Ecto neural progenitor cell (in vitro differentiated cells): ENCODE measurements at places on chromosomes 2 and 18.

DNA sequence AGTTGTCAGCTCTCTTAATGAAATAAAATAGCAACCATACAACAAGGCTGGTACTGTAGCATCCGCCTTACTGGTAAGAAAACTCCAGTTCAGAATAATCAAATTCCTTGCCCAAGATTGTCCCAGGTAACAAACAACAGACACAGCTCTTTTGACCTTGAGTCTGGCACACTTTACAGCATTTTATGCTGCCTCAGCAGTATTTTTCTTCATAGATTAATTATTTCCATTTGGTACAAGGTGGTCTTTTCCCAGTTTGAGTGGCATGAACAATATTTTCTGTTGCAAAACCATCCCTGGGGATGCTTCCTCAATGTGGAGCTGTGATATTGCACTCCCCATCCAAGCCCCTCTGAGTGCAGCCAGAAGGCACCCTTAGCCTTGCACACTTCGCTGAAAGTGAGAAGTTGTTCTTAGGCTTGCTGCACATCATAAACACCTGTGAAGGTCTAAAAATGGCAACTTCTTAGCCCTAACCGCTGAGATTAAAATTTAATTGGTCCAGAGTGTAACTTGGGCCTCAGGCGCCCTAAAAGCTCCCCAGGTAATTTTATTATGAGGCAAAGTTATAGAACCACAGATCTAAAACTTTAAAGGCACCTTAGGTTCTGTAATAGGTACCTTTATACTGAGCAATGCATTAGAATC lies 523.3 kb downstream of the CMPK2 start:
- no peak for DNase-seq

DNA sequence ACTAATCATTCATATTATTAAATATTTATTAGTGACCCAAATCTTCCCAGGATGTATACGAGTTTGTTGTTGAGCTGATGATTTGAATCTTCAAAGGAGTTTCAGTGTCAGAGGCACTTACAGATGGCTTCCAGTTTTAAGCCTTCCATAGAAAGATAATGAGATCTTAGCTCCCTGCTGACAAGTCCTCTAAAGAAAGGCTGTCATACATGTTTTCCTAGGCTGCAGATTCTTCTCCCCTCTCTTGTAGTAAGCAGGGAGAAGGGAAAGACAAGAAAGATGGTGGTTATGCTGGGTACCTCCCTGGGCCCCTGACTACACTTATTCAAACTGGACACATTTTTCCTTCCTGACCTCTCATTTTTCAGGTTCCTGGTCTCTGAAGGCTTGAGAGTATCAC lies 8.1 kb upstream of the GAREM1 start:
- DNase-seq = no peak

GRCh38 chr2:1791006-1791605 lies 46.8 kb upstream of the PXDN start:
- no peak for DNase-seq

DNA sequence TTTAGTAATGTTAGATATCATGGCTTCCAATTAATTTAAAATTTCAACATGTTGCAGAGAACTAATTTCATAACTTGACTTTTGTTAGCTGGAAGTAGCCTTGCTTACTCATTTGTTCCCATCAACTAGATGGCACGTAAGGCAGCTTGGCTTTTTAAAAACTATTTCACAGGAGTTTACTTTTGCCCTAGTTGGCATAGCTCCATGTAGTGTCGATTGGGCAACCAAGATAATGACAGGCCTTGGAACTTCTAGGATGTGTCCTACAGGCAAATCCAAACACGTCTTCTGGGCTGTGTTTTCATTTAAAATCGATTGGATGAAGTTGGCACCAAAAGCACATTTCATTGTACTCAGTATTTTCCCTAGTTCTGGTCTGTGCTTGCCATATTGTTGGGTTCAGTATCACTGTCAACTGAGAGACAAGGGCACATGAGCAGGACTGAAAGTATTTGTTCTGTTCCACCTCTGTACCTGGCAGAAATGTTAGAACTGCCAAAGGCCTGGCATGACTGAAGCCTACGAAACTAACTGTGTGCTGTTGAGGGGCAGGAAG lies 29.4 kb downstream of the HADHB start:
- no peak for DNase-seq

GRCh38 chr2:134410831-134411231 lies 157.0 kb downstream of the MGAT5 start:
- no peak for DNase-seq

- DNase-seq = peak; percentile 35
Measured at GRCh38 chr2:70472221-70472890, 81.3 kb downstream of the TGFA start.

DNA sequence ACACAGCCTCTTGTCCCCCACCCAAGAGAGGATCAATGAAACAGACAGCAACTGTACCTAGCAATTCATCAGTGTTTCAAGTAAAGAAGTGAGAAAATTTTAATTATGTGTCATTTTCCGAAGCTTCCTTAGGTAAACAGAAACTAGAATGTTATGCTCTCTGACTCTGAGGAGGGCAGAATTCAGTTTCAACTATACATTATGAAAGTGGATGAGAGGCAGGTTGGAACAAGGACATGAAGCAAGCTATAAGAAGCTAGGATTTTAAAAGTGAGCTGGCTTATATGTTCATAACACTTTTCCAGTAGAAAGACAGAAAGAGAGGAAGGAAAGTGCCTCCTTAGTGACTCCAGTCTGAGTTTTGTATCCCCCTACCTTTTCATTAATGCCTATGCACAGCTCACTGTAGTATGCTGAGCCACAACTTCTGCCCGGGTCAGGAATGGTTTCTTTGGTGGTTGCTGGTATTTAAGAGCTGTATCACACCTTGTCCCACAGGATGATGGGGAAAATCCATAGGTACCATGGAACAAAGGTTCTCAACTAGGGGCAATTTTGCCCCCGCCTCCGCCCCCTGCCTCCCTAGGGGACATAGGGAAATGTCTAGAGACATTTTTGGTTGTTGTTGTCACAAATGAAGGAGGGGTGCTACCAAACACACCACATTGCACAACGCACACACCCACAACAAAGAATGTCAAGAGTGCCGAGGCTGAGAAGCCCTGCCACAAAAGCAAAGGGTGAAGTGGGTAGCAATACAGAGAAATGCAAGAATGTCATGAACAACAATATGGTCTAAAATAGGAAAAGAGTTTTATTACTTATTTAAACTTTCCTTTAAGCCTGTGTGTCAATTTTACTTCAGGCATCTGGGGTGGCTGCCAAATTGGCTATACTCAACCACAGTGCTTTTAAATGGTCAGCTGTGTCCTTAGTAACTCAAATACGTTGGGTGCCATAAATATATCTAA lies 161.0 kb upstream of the ZFP36L2 start:
- no peak for DNase-seq

- DNase-seq = peak; percentile 17
Measured at GRCh38 chr2:128628996-128629395, 310.3 kb upstream of the HS6ST1 start.

- no peak for DNase-seq
Measured at GRCh38 chr18:63578357-63578958, 8.7 kb upstream of the SERPINB13 start.

DNA sequence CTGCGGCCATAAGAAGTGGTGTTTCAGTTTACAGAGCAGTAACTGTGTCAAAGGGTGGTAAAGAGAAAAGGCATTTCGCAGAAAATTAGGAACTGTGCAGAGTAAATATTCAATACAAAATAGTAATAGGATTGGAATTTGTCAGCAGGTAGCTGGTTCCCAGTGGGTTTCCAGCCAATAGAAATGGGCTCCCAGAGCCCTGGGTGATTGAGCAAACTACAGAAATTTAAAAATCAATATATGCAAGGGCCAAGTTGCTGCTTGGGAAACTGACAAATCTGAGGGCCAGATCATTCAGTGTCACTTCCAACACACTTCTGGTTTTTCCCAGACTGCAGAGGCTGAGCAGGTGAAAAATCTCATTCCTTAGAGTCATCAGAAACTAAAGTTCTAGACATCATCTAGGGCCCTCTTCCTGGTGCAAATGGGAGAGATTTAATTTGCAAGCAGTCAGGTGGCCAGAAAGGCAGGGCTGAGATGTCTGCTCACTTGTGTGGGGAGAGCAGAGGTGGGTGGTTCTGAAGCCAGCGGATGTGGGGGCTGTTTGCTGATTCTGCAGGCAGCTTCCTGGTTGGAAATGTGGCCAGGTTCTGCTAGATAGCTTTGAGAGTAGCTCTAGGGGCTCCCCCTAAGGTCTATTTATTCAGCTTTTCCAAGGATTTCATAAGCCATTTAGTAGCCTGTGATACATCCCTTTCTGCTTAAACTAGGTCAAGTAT lies 182.4 kb downstream of the NCK2 start:
- DNase-seq = no peak

- DNase-seq = no peak
Measured at GRCh38 chr2:109081374-109081773, 47.6 kb upstream of the SH3RF3 start.

DNA sequence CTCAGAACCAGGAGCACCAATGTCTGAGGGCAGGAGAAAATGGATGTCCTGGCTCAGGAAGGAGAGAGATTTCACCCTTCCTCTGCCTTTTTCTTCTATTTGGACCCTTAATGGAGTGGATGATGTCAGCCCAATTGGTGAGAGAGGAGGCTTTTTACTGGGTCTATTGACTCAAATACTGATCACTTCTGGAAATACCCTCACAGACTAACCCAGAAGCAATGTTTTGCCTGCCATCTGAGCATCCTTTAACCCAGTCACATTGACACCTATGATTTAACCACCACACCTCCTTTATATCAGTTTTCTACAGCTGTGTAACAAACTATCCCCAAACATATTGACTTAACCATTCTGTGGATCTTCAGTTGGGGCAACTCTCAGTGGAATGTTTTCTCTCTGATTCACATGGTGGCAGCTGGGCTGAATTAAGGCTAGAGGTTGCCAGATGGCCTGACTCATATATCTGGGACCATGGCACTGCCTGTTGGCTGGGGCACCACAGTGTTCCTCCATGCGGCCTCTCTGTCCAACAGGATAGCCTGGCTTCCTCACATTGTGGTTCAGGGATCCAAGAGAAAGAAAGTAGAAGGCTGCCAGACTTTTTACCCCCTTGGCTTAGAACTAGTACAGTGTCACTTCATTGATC lies 18.2 kb upstream of the MBOAT2 start:
- DNase-seq = no peak

GRCh38 chr2:238722181-238722580 lies 125.7 kb upstream of the TWIST2 start:
- no peak for DNase-seq

DNA sequence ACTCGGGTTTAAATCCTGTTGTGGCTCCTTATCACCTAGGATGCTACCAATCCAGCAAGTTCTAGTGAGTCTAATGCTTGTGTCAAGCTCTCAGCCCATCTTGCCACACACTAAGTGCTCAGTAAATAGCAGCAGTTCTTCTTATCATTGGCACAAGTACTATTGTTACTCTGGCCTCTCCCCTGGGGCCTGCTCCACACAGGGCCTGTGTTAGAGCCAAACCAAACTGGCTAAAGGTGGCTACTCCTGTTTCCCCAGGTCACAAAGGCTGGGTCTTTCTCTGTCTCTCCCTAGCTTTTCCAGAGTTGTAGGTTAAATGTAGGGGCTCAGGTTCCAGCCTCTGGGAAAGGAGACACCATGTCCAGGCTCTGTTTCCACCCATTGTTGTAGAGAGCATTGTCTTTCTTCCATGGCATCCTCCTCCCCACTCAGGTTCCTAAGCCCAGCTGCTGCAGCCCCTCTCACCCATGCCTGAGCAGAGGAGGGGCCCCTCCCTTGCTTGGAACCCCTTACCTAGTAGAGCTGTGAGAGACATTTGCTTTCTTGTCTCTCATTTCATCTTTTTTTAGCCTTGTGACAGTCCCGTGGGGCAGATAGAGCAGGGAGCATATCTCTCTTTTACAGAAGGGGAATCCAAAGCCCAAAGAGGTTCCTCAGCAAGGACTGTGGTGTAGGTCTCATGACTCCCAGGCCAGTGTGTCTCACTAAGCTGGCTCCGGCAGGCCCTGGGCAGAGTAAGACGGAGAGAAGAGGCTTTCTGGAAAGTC lies 56.4 kb upstream of the OTOF start:
- DNase-seq = no peak

- DNase-seq = no peak
Measured at GRCh38 chr2:160225722-160226121, 25.6 kb upstream of the ITGB6 start.

DNA sequence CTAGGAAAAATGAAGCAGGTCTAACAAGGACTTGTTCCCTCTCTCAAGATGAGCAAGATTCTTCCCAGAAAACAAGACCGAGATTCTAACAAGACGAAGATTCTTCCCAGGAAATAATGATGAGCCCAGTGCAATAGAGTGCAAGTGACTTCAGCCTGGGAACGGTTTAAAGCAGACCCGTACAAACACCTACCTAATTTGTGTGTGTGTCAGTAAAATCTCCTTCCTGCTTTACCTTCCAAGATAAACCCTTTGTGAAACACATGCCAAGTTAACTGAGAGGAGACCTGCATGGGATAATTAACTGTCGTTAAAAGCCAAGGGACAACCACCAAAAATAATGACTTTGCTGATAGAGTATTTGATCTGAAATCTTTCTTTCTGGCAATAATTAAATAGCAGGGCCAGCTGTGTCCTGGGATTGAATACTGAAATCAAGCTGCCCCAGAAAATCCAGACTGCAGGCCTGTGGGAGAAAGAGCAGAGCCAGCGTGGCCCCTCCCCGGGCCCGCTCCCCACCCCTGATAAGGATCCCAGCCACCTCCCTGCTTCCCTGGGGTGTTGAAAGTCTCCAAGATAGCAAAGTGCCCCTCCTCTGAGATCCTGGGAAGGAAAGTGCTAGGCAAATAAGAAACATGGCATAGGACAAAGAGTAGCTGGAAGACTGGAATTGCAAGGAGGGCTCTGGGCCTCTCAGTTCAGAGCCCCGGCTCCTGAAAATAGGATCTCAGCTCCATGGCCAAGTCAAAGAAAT lies 145.5 kb downstream of the CYP26B1 start:
- DNase-seq = peak; percentile 39

DNA sequence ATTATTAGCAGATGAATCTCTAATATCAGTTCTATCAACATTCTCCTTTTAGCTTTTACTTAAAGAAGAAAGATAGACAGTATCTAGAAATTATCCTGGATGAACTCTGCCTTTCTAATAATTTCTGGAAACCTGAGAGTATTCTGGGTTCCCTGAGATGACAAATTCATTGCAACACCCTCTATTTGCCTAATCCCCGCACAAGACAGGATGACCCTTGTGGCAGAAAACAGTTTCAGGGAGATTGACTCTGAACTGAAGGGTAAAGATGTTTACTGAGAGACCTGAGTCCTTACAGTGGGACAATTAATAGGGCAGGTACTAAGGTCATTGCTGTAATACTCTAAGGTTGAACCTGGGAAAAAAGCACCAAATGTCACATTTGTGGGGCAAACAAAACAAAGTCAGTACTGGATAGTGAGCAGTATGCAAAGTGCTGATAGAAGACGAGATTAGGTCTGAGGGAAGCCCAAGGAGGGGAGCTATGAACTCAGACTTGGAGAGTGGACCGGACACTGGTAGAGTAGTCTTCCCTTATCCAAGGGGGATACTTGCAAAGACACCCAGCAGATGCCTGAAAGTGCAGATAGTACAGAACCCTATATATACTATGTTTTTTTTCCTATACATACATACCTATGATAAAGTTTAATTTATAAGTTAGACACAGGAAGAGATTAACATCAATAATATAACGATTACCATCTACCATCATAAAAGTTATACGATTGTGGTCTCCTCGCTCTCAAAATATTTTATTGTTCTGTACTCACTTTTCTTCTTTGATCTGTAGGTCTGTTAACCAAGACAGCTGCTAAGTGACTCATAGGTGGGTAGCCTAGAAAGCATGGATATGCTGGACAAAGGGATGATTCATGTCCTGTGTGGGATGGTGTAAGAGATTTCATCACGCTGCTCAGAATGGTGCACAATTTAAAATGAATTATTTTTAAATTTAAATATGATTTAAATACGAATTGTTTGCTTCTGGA lies 148.3 kb upstream of the KLHL14 start:
- DNase-seq = no peak
